ENCODE measurements at places on chromosomes 11 and 22. TPM values are rescaled to one million over a fixed set of nuclear protein-coding genes. Genes with fewer than 3 reads are reported as not detected.
A peak's percentile ranks its signal among the peaks of the same experiment; 100 is the strongest.

SLC35E4 gene
- 2.1 TPM for polyA plus RNA-seq

ST14 gene
- polyA plus RNA-seq: 70.5 TPM

ANO1 gene
- polyA plus RNA-seq: 1.2 TPM

DNA sequence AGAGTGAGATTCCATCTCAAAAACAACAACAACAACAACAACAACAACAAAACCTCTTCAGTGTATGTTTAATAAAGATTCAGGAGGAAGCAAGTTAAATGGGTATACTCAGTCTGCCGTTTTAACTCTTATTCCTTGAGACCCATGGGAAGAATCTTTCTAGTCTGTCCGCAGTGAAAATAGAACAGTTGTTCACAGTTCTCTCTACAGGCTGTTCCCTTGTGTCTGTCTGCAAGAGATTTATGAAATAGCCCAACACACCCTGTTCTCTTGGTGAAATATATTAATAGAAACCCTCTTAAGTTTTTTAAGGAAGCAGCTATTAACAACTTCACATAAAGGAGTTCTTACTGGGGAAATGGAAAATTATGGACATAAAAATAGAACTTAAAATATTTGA is 682.2 kb upstream of the RAG2 start:
- peak; percentile 11 for DNase-seq

- no peak for DNase-seq
These were observed 846.0 kb downstream of the TBC1D22A start for GRCh38 chr22:47608421-47608820.

GRCh38 chr22:41813726-41814410 is 13.4 kb downstream of the CCDC134 start:
- no peak for DNase-seq

GRAMD1B gene
- polyA plus RNA-seq: 1.4 TPM

GRCh38 chr11:59259867-59260475 is 47.2 kb upstream of the MPEG1 start:
- DNase-seq: peak; percentile 7

DNA sequence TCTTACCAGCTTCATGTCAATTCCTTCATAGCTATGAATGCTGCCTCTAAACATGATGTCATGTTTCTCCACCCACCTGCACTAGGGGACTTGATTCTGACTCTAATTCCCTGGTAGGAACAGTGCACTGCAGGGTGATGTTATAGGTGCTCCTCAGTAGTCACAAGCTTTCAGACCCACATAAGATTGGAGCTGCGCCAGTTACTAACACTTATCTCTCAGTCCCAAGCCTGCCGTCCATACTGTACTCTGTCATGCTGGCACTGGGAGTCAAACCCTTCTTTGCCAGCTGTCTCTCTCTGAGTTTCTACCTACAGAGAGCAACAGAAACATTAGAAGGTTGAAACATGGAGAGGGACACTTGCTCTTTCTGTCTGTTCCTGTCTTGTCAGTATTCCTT is 5.5 kb downstream of the OR56A1 start:
- no peak for DNase-seq

DNA sequence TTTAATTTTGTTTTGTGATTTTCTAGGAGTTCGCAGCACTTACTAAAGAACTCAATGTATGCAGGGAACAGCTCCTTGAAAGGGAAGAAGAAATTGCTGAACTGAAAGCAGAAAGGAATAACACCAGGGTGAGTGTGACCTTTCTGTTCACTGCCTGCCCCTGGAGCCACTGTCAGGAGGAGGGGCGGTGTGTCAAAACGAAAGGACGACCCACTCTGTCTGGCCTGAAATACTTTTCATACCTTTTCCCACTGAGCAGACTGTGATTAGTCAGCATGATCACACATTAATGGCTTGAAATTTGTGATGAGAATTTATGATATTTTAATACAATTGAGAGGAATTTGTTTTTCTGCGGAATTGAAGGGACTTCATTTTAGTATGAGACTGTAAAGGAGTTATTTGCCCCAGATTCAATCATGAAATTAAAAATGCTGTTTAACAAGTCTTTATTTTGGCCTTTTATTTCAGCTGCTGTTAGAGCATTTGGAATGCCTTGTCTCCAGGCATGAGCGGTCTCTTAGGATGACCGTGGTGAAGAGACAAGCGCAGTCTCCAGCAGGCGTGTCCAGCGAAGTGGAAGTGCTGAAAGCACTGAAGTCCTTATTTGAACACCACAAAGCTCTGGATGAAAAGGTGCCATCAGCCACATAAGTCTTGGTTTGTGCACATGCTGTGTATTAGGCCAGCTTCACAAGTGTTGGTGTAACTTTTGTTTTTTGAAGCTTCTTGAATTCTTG is 54.1 kb downstream of the PPFIA1 start:
- no peak for DNase-seq

- DNase-seq: no peak
These were observed 45.4 kb downstream of the CTTN start for GRCh38 chr11:70443773-70444030.

FAM180B gene
- polyA plus RNA-seq: 0.10 TPM

GRCh38 chr11:86795949-86796348 is 4.4 kb upstream of the PRSS23 start:
- no peak for DNase-seq

DNA sequence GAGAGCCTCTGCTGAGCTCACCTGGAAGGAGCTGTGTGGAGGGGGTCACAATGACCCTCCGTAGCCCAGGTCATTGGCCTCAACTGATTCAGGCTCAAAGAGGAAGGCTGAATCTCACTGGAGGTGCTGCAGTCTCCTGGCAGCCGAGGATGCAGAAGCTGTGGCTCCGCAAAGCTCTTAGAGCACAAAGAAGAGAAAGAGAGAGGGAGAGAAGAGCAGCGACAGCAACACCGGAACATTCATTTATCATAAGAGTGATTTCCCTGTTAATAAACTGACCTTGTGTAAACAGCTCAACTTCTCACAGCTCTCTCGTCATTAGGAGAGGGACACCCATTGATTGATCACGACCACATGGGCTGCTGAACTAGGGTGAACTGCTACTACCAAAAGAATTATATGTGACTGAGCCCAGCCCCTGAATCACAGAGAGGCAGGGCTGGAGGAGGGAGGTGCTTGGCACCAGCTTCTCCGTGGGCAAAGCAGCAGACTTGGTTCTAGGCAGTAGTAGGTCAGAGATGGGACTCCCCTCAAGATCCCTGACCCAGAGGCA is 281.7 kb downstream of the NXPE2 start:
- no peak for DNase-seq

PICALM gene
- 56.8 TPM for polyA plus RNA-seq

DNA sequence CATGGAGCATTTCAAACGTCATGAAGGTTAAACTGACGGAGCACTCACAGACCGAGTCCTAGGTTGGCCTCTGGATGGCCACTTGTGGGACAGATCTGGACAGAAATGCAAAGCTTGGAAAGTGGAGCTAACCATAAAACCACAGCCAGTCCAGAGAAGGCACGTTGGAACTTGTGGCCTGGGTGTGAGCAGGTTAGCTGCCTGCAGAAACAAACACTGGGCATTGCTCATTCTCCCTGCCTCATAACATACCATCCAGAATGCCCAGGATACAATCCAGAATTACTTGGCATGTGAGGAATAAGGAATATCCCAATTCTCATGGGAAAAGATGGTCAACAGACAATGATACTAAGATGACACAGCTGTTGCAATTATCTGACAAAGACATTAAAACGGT is 1005.0 kb downstream of the TBC1D22A start:
- DNase-seq: no peak

DNA sequence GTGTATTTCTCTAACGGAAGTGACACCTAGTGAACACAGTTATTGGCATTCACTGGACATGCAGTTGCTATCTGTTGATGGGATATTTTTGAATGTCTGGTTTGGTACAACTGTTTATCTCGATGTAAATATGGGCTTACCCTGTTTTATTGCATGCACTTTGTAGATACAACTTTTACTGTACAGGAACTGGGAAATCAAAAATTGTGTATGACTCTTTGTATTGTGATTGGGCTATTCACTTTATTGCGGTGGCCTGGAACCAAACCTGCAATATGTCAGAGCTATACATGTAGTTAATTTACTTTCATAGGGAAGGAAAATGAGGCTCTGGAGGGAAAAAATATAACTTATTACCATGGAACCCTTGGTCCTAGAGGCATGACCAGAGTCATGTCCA is 380.7 kb upstream of the KIRREL3 start:
- DNase-seq: no peak

DNA sequence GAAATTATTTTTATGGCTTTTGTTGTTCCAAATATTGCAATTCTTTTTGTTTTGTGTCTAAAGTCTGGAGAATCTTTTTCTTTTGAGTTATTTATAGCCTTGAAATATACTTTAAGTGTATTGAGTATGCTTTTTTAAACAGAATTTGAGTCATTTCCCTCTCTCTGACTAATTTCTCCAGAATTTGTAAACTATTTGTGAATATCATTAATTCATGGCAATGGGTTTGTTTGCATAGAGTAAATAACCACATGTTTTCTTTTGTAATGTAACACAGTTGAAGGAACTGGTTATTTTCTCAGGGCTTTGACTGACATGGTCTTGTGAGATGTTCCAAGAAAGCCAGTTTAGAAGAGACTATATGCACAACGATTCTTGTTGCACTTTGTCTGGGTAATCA is 30.9 kb upstream of the MPEG1 start:
- DNase-seq: no peak

GRCh38 chr22:41178425-41178975 is 26.6 kb upstream of the L3MBTL2 start:
- DNase-seq: no peak

DNA sequence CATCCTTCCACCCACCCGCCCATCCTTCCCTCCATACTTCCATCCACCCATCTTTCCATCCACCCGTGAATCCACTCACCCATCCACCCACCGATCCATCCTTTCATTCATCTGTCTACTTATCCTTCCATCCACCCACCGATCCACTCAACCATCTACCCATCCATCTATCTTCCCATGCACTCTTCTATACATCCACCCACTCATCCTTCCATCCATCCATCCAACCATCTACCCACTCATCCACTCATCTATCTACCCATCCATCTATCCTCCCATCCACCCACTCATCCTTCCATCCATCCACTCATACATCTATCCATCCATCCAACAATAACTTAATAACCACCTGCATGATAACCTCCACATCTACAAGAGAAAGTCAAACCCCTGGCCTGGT is 47.3 kb downstream of the WNT7B start:
- no peak for DNase-seq

- no peak for DNase-seq
These were observed 490.1 kb downstream of the OPCML start for GRCh38 chr11:133041928-133042882.
